Activated naive CD8-positive, alpha-beta T cell treated with anti-CD3 and anti-CD28 coated beads for 36 hours (primary cell): ENCODE measurements at places on chromosomes 12 and 14.

- DNase-seq: no peak
Observed at GRCh38 chr12:56546680-56547079, 25.1 kb downstream of the RBMS2 start.

GRCh38 chr12:117002051-117002817 lies 91.5 kb downstream of the FBXW8 start:
- no peak for DNase-seq

DNA sequence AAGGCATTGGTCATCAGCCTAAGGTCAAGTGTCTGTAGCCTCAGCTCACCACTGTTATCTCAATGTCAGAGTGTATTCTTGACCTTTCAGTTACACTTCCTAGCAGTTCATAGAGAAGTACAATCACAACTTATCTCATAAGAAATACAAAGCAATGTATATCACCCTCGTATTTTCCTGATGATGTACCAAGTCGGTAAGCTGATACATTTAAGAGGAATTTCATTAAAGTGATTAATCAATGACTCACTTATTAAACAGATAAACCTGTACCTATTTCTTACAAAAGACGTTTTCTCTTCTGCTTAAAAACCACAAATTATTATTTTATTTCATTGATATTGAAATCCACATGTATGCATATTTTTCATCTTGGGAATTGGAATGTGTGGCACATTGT lies 3.9 kb upstream of the PRB3 start:
- DNase-seq: no peak

- no peak for DNase-seq
Observed at GRCh38 chr12:7346551-7347225, 42.8 kb downstream of the ACSM4 start.

DNA sequence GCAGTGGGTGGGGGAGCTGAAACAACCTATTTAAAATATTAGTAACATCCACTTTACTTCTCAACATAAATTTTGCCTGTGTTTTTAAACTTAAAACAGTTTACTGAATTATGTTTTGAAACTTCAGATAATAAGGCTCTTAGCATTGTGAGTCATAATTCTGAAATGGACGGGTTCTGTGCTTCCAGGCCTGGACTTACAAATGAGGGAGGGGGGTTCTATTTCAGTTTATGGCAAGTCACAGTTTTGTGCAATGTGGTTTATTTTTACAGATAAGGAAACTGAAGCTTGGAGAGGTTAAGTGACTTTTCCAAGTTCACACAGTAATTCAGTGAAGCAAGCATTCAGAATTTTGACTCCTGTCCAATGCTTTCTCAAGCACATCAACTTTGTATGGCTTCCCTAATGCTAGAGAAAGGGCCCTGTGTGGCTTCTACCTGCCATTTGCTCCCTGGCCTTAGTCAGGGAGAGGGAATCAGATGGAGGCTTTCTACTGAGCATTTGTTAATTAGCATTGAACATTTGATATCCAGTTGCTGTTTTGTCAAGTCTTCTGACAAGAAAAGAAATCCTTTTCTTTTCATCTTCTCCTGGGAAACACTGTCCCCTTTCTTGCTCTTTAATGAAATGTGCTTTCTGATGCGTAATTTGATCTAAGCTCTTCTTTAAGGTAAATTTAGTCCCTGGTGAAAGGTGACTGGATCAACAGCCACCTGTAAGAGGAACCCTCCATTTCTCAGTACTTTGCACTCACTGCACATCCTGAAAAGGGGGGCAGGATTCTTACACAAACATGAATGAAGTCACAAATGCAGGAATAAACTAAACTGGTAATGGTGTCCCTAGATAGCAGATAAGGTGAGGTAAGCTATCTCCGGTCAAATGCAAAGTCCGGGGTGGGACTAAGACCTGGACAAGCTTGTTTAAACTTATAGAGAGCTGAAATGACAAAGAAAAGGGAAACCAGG lies 2.5 kb upstream of the SALL2 start:
- DNase-seq: no peak

- DNase-seq: no peak
Observed at GRCh38 chr12:49956663-49957569, 4.8 kb upstream of the AQP5 start.

- no peak for DNase-seq
Observed at GRCh38 chr12:3122841-3123678, 45.9 kb downstream of the TSPAN9 start.

DNA sequence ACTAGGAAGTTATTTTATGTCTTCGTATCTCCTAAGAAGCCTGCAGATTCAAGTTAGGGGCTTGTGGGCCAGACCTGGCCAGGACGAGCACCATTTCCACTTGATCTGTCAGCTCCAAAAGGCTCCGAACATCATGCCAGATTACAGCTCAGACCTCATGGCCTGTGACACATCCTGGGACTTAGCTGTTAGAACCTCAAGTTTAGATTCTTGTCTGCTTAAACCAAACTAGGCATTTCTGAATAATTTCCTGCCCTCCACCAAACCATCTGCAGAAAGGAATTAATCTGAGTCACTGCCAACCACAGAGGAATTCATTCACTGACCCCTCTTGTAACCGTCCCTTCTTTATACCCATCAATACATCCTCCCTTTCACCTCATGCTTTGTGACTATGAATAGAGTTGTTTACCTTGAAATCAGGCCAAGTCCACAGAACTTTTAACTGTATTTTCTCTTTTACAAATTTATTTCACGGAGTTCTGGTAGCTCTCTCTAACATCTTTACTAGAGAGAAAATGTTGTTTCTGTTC lies 120.3 kb downstream of the FBXL14 start:
- no peak for DNase-seq

DNA sequence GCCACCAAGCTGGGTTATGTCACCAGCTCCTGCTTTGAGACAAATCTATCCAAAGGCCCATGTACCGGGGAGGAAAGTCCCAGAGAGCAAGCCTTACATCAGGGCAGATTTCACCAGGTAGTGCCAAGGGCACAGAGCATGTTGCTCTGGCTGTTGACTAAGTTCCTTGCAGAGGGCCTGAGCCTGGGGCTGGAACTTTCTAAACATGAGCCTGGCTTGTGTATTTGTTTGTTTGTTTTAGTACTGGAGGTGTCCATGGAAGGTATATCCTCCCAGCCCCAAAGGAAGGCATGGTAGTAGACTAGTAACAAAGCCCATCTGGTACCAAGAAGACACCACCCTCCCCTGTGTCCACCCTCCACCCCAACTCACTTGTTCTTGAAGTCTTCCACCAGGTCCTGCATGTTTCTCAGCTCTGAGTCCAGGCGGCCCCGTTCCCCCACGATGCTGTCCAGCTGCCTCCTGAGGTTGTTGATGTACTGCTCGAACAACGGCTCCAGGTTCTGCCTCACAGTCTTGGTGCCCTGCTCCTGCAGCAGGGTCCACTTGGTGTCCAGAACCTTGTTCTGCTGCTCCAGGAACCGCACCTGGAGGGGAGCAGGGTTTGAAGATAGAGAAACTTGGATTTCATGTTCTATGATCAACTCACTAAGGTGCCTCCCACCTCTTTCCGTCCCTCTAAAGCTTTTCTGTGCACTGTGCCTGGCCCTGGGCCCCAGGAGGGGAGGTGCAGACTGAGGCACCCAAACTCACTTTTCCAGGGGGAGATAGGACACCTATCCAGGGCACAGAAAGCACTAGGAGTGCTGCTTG lies 1.4 kb downstream of the KRT5 start:
- DNase-seq: no peak

GRCh38 chr12:31626270-31626995 lies 33.1 kb upstream of the ETFBKMT start:
- DNase-seq: no peak

- no peak for DNase-seq
Observed at GRCh38 chr14:33404054-33404453, 465.4 kb downstream of the NPAS3 start.

DNA sequence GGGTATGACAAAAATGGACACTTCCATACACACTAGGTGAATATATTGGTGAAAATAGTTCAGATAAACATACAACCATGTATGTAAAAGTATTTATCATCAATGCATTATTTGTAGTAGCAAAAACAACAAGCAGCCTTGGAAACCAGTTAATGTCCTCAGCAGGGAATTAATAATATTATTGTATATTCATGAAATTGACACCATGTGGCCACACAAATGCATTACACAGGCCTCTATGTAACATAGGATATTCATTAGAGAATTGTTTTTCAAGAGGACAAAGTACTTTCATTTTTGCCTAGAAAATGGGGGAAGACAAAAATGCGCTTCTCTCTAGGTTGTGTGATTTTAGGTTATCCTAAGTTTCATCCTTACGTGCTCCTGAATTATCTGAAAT lies 24.3 kb downstream of the SPRING1 start:
- no peak for DNase-seq

DNA sequence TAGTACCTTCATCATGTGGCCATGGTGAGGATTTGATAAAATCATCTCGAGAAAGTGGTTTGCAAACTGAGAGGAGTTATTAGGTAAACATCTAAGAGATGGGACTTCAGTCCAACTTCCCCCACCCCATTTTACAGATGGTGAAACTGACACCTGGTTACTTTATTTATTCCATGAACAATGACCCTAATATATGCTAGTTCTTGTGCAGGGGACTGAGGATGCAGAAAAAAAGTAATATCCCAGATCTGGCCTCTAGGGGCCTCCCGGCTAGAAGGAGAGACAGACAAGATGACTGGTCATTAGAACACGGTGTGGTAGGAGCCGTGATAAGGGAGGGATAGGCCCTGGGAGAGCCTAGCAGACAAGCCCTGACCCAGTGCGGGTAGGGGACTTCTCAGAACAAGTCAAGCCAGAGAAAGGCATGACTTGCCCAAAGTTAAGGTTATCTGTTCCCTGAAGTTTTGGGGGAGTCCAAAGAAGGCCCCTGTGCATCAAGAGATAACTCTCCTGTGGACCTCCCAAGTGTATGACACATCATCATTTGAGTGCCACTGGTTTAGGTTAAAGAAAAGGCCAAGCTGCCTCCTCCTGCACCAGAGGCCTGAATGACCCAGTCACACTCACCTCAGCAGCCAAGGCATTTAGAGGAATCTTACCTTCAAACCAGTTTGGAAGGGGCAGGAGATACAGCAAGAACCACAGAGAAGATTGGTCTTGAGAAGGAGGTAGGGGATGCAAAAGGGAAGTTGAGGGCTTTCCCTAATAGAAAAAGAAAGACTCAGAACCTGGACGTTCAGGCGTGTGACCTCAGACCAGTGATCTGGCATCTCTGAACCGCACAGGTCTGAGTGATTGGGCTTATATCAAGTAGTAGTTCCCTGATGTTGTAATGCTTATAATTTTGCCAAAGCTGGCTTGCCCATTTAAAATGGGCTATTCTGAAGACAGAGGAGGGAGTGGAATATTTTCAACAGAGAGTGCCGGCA lies 1.6 kb downstream of the CMKLR1 start:
- no peak for DNase-seq

DNA sequence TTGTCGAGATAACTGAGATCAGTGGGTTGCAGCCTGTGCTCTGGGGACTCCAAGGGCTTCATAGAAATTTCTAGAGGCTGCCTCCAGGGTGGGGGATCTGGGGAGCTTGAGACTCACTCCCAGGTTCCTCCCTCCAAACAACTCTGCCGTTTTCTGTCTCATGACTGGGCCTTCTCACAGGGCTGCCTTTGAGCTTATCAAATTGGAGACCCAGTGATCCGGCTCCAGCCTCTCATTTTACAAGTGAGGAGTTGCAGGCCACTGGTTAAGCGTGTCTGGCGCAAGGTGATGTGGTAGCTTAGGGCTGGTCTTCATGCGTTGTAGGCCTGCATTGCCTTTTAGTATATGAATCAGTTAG lies 85.8 kb downstream of the SLC25A47 start:
- no peak for DNase-seq

GRCh38 chr12:44460261-44460660 lies 415.9 kb downstream of the NELL2 start:
- DNase-seq: no peak

DNA sequence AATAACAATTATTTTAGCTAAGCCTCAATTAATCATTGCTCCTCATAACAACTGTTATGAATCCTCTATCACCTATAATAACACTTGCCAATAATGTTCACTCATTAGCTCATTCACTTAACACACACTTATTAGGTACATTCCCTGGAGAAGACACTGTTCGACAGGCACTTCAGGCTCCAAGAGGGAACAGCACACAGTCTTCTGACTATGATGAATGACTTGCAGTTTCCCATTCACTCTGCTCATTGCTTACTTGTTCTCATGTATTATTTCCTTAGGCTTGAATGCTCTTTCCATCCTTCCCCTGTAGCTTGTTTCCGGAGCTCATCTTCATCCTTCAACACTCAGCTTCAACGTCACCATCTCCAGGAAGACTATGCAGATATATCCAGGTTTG lies 437.3 kb downstream of the TMEM132D start:
- DNase-seq: no peak

GRCh38 chr14:21913759-21914158 lies 240.1 kb upstream of the OR4E1 start:
- peak; percentile 66 for DNase-seq

DNA sequence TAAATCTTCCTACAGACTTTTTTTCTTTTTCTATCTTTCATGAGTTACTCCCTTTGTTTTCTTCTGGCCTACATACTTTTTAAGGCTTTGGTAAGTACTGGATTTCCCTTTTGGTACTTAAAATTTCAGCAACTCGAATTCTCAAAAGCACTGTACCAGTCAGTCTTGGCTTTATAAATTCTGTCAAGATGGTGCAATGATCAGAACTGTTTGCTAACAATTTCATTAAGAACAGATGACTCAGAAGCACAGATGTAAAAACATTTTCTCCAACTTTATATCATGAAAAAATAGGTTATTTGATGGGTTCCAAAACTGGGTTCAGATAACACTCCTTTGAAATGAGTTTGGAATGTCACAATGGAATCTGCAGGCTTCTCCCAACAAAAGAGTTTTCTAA lies 1961.8 kb upstream of the FLRT2 start:
- DNase-seq: no peak

DNA sequence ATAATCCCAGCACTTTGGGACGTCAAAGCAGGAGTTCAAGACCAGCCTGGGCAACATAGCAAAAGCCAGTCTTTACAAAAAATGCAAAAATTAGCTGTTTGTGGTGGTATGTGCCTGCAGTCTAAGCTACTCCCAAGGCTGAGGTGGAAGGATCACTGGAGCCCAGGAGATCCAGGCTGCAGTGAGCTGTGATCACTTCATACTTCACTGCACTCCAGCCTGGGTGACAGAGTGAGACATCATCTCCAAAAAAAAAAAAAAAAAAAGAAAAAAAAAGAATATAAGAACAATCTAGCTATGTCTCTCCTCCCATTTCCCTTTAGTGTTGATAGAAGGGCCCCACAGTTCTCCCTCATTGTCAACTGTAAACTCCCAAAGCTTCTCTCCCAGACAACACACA lies 3.5 kb upstream of the BCAT1 start:
- no peak for DNase-seq

DNA sequence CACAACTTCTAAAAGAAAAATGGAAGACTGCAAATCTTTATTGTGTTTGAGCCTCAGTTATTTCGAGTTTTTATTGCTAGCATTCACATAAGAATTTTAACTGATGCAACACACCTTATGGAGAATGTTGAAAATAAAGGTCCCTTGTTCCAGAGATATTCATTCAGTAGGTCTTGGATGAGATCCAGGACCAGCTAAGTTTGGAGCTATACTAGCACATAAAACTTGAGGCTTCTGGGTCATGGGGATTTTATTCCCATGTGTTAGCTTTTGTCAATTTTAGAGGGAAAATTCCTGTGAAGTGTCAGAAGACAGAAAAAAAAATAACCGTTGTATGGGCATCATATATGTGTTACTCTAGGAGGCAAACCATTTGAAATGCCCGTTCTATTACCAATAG lies 693.2 kb upstream of the MIS18BP1 start:
- DNase-seq: no peak

GRCh38 chr14:99564256-99564925 lies 39.6 kb downstream of the CCDC85C start:
- DNase-seq: no peak
